NT2/D1 (cell line): ENCODE measurements at places on chromosomes 1 and 21.

- DNase-seq, result no peak
These were observed 24.9 kb downstream of the TSNAX start for GRCh38 chr1:231553320-231553719.

- no peak for DNase-seq
These were observed 6.5 kb upstream of the RNF19B start for GRCh38 chr1:32971156-32971555.

- DNase-seq, result no peak
These were observed 141.1 kb downstream of the DISP1 start for GRCh38 chr1:222955964-222956363.

DNA sequence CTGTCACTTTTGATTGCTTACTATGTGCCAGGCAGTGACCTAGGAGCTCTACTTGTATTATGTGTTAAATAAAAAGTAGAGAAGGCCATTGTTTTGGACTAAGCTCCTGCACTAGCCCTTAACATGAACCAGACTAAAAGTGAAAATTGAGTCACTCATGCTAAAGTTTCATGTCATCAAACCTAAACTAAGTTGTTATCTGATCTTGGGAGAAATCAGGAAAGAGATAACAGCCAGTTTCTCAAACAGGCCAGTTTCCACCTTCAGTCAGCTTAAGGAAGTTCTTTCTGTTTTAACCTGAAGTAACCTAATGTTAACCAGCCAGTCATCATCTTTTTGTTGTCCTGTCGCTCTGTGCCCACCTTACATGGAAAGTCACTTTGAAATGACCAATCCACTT lies 102.1 kb upstream of the MARK1 start:
- no peak for DNase-seq

DNA sequence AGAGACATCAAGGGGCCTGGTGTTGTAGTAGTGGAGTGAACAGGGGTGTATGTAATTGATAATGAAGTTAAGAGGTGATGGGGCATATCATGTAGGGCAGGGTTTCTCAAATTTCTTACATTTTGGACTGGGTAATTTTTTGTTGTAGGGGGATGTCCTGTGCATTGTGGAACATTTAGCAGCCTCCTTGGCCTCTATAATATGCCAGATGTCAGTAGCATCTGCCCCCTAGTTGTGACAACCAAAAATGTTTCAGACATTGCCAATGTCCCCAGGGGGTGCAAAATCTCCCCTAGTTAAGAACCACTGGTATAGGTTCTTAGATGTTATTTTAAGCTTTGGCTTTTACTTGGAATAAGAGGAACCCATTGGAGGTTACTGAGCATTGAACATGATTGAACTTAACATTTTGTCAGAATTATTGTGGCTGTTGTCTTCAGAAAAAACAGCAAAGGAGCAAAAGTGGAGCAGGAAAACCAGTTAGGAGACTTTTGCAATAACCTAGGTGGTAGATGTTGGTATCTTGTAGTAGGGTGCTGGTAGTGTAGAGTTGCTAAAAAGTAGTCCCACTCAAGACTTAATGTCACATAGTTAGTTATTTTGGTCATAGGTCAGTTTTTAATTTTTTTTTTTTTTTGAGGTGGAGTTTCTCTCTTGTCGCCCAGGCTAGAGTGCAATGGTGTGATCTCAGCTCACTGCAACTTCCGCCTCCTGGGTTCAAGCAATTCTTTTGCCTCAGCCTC lies 6.2 kb downstream of the ZNF326 start:
- no peak for DNase-seq

DNA sequence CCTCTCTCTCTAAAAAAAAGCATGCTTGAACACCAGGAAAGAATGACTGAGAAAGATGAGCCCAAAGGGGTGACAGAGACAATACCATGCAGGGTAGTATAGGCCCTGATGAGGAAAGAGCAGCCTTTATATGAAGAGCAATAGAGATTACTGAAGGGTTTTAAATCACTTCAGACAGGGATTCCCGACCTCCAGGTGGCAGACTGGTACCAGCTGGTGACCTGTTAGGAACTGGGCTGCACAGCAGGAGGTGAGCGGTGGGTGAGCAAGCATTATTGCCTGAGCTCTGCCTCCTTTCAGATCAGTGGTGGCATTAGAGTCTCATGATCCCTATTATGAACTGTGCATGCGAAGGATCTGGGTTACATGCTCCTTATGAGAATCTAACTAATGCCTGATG lies 30.8 kb upstream of the GTF2B start:
- DNase-seq, result no peak

GRCh38 chr1:71170925-71171324 lies 90.1 kb upstream of the ZRANB2 start:
- no peak for DNase-seq

DNA sequence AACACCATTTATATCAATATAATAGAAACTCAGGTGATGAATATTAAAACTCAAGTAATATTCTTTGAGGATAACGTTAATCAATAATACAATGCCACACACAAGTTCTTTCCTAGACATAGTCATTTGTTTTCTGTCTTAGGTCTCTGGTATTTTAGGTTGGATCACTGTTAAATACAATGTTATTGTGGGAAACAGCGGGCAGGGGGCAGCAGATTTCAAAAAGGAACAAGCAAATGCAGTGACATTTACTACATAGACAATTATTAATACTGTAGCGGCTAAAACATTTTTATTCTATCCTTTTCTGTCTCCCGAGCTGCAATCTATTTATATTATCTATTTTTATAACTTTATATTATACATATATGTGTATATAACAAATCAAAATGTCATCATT lies 186.4 kb upstream of the ZNHIT6 start:
- DNase-seq, result peak; percentile 23

- DNase-seq, result no peak
These were observed 889 bp upstream of the CCNL2 start for GRCh38 chr1:1399872-1400575.

DNA sequence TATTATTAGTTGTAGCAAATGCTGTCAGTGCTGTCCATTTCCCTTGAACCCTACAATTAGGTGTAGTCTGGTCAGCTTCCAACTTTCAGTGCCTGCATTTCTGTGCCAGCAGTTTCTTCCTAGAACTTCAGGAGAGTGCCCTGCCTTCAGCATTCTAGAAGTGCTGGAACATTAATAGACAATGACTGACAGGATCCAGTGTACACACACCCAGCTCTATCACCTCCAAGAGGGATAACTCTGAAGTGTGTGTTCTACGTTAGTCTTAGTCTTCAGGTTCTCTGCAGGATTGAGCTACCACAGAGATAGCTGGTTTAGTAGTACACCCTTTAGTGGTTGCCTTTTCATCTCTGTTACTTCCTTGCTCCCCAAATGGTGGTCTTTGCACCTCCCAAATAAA lies 61.4 kb downstream of the PRRX1 start:
- DNase-seq, result no peak

DNA sequence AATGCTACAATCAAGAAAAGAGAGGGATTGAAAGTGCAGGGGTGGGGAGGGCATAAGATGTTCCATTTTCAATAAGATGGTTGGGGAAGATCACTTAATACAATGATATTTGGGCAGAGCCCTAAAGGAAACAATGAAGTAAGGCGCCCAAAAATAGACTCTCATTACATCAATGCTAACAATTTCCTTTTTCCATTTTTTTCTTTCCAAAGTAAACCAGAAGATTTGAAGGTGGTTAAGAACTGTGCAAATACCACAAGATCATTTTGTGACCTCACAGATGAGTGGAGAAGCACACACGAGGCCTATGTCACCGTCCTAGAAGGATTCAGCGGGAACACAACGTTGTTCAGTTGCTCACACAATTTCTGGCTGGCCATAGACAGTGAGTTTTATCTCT lies 16.8 kb downstream of the IFNAR2 start:
- DNase-seq, result no peak

GRCh38 chr1:184254849-184255248 lies 132.0 kb upstream of the C1orf21 start:
- no peak for DNase-seq

DNA sequence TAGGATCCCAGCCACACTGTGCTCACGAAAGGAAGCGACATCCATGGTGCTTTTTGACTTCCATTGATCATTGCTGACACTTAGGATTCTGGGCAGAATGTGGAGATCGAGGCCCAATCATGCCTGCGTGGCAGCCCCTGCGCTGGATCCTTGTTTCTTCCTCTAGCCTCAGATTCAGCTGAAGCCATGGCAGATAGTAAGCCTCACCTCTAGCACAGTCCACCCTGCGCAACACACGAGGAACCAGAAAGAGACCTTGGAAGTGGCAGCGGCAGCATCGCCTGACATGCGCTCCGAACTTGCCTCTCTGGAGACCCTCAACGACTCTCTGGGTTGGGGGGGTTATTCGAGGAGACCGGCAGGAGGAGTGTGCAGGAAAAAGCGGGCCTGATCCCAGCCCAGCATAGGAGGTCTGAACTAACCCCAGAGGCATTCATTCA lies 10.6 kb downstream of the HLX start:
- no peak for DNase-seq

- DNase-seq, result no peak
These were observed 23.2 kb downstream of the CRCT1 start for GRCh38 chr1:152537496-152537895.

DNA sequence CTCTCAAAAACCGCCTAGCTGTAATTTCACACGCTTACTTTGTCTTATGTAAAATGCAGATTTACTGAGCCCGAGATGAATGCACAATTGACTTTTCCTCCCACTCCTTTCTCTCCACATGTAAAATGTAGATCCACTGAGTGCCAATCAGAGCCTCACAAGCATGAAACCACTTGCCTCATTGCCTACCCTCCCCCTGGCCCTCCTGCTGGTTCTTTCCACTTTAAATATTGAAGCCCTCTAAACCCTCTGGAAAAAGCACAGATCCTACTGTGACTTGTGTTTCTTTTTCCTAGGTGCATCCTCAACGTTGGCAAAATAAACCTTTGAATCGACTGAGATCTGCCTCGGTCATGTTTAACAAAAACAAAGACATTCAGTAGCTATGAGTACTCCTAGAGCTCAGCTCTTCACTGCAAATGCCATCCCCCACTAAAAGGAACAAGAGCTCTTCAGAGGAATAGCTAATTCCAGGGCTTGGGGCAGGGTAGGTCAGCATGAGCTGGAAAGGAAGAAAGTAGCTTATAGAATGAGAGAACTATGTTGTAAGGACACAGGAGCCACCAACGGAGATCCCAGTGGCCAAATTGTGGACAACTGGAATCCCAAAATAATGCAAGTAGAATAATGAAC lies 365.5 kb upstream of the RUNX1 start:
- DNase-seq, result peak; percentile 48

- no peak for DNase-seq
These were observed 862.7 kb downstream of the PLA2G4A start for GRCh38 chr1:187691439-187691838.

DNA sequence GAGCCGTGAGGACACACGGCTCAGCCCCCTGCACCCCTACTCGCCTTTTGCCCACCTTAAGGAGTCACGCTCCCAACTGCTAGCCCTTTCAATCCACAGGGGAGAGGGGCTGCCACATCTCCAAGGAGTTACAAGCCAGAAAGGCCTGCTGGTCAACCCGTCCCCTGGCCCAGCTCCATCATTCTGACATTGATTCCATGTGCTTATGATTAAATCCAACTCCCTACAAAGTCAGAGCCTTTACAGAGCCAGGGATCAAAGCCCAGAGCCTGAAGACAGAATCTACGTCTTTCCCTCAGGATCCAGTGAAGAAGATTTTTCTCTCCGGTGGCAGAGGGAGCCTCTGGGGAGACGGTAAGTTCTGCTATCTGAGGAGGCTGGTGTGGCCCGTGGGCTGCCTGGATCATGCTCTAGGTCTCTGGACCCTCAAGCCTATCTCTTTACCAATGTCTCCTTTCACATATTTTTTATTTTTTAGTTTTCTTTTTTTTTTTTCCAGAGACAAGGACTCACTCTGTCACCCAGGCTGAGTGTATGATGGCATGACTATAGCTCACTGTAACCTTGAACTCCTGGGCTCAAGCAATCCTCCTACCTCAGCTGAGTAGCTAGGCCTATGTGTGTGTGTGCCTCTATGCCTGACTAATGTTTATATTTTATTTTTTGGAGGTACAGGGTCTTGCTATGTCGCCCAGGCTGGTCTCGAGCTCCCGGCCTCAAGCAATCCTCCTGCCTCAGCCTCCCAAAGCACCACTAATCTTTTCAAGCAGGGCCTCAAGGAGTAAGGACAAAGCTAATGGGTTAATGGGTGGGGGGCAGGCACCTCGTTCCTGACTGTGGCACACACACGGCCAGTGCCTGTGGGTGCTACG lies 61.3 kb downstream of the SLC66A1 start:
- DNase-seq, result no peak

DNA sequence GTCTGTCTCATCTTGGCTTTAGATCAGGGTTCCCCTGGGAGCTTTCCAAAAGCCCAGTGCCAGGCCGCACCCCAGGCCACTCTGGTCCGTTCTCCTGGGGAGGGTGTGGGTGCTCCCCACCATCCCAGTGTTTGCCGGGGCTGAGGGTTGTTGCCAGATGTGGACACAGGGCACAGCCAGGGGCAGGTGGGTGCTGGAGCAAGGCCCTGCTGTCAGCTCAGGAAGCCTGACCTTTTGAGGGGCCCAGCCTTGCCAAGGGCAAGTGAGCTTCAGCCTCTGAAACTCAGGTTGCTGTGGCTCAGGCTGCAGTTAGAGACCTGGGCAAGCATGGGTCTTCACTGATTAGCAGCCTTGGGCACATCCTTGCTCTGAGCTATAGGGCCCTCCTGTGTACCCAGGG lies 22.8 kb upstream of the ZBTB21 start:
- no peak for DNase-seq

DNA sequence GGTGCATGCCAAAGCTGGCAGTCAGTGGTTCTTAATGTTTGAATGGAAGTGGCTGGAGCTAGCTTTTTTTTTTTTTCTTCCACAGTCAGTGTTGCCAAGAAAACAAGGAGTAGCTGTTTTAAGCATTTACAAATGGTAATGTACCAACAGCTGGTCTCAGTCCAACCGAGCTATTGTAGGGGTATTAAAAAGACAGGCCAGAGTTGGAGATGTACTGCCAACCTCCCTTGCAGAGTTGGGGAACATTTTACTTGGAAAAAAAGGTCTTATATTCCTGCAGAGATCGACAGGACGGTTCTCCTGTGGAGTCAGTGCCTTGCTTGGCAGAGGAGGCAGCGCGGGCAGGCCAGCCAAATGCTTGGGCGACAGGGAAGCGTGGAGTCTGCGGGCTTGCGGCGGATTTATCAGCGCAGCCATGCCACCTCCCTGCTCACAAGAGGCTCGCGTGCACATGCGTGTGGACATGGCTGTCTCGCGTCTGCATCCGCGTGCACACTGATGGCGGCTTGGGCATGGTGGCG lies 338.1 kb downstream of the RPS6KC1 start:
- no peak for DNase-seq

GRCh38 chr21:25640943-25641292 lies 1.9 kb downstream of the JAM2 start:
- DNase-seq, result no peak

GRCh38 chr1:21175324-21175669 lies 1.4 kb downstream of the EIF4G3 start:
- no peak for DNase-seq

GRCh38 chr1:179857009-179857408 lies 20.6 kb downstream of the TOR1AIP2 start:
- DNase-seq, result no peak

DNA sequence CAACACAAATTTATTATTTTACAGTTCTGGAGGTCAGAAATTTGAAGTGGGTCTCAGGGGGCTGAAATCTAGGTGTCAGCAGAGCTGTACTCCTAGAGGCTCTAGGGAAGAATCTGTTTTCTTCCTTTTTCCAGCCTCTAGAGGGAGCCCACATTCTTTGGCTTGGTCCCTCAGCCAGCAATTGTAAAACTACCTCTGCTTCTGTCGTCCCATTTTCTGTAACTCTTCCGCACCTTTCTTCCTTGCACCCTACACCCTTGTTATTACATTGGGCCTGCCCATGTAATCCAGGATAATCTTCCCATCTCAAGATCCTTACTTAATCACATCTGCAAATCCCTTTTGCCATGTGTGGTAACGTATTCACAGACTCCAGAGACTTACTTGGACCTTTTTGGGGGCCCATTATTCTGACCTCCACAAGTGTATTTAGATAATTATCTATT lies 24.8 kb upstream of the THEM4 start:
- DNase-seq, result peak; percentile 63
